Fibroblast of mammary gland (primary cell): ENCODE measurements at places on chromosomes 6 and 20.

GRCh38 chr6:142842418-142843261, 102.3 kb downstream of the HIVEP2 start:
- DNase-seq = peak; percentile 70

DNA sequence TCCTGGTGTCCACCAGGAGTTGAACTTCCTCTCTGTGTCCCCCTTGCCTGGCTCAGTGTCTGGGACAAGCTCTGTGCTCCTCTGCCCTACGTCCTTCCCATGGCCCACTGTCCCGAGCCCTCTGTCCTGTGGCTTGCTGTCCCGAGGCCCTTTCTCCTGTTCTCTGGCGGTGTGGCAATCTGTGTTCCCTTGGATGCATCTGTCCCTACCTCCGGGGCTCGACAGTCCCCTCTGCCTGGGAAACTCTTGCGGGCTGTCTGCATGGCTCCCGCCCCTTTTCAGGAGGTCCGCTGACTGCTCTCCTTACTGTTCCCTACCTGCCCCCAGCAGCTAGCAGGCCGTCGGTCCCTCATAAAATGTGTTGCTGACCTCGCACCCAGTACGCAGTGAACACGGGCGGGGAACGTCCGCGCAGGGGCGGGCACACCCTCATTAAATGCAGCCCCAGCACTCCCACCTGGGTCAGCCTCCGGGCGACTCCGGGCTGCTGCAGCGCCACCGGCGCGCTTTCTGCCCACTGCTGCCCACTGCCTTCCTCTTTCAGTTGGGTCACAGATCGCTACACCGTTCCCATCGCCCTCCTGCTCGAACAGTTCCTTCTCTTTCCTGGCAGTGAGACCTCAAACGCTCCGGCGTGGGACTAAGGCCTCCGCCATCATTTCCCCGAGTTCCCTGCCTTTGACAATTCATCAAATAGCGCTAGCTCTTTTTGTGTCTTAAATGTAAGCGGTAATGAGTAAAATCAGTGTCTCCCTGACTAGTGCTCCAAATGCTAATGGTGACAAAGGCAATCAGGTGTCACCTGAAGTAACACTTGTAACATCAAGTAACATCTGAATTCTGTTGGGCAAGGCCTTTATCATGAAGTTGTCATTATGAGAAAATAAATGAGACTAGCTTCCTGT, 60.5 kb downstream of the RSPH3 start:
- no peak for DNase-seq

DNA sequence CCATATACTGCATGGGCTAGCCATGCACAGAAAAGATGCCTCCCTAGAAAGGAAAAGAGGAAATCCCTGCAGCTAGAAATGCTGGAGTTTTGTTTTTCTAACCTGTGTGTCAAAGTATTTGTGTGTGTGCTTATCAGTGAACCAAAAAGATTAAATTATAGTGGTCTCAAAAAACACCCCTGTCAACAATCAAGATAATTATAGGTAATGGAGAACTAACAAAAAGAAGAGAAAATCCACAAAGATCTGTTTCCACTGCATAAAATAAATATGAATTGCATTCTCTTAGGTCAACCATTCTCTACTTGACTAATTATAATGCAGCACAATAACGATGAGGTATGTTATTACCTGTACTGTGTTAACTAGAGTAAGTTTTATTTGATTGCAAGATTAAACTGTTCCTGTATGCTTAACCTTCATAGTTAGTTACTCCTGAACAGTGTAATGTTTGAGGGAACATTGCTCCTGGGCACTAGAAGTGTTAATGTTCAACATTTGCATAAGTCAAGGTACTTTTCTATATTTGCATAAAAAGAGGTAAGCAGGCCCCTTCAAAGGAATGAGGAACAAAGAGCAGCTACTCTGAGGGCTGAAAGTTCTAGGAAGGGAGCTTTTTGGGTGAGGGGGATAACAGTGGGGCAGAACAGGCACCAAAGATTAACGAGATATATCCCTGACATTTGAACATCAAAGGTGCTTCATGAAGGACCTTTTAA, 212.1 kb downstream of the BTBD9 start:
- DNase-seq = no peak

GRCh38 chr6:1761477-1761877, 151.8 kb downstream of the FOXC1 start:
- DNase-seq = no peak
